Mammary epithelial cell (primary cell): ENCODE measurements at places on chromosomes 3 and 15. TPM values are rescaled to one million over a fixed set of nuclear protein-coding genes. Genes with fewer than 3 reads are reported as not detected.

COMMD4 gene
- 158 TPM for polyA plus RNA-seq

CLDND1 gene
- polyA plus RNA-seq, result 72.5 TPM

SEMA4B gene
- 85.9 TPM for polyA plus RNA-seq

FETUB gene
- 0.17 TPM for polyA plus RNA-seq

ZIC4 gene
- polyA plus RNA-seq, result not detected

SLC12A1 gene
- not detected for polyA plus RNA-seq

P3H2 gene
- 150 TPM for polyA plus RNA-seq

TNK2 gene
- 24.2 TPM for polyA plus RNA-seq

C3orf62 gene
- polyA plus RNA-seq, result 2.4 TPM

DNA sequence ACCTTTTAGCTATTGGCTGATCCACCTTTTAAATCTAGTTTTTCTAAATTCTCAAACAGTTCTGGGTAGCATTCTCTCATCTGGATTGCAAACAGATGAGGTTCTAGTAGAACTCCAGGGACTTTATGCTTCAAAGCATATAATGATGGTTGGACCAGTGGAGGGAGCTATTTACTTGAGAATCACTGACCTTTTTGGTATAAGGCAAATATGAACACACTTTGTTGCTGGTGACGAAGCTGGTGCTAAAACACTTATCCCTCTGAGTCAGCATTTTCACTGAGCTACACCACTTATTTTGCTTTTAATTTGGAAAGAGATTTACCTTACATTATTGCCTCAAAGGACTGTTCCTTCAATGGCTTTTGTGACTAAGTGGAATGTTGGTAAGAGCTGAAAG lies 58.6 kb upstream of the SLITRK3 start:
- DNase-seq, result no peak

DNA sequence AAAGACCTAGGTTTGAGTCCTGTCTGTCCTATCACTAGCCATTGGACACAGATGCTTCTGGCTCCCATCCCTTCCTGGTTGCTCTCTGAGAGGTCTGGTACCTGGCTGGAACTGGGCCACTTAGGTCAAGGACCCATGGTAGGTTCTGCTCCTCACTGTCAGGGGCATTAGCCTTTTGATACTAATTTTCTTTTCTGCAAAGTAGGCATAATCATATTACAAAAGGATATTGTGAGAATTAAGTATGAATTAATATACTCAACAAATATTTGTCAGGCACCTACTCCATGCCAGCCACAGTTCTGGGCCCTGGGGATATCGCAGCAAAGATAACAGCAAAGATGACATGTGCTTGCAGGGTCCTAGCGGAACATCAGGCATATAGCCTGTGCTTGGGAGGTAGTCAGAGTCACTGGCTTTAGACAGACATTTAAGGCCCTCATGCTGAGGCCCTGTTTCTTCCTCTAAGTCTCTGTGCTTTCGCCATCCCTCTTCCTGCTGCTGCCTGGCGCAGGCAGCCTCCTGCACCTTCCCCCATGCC lies 25.6 kb upstream of the LCTL start:
- DNase-seq, result no peak

GRCh38 chr15:68175526-68175925 lies 29.6 kb downstream of the CALML4 start:
- DNase-seq, result no peak

- DNase-seq, result no peak
Measured at GRCh38 chr15:82934100-82934880, 18.2 kb downstream of the HOMER2 start.

GRCh38 chr3:134718726-134719125 lies 67.9 kb upstream of the KY start:
- no peak for DNase-seq

DNA sequence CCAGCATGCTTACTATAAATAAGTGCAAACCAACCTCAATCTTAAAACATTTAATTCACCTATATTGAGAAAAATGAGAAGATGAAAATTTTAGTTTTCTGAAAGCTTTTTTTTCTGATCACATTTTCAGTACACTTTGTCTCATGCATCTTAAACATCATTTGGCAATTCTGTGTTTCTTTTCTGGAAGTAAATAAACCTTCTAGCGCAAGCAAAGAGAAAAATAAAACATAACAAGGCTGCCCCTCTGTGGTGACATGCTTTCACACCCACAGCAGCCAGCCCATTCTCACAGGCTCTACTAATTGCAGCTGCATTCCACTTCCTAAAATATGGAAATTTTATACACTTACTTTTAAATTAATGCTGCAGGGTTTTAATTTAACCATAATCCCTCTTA lies 90.1 kb downstream of the NEK10 start:
- DNase-seq, result no peak

- peak; percentile 26 for DNase-seq
Measured at GRCh38 chr3:143170676-143171075, 51.1 kb downstream of the CHST2 start.

- peak; percentile 39 for DNase-seq
Measured at GRCh38 chr3:55362210-55362960, 124.7 kb downstream of the WNT5A start.

DNA sequence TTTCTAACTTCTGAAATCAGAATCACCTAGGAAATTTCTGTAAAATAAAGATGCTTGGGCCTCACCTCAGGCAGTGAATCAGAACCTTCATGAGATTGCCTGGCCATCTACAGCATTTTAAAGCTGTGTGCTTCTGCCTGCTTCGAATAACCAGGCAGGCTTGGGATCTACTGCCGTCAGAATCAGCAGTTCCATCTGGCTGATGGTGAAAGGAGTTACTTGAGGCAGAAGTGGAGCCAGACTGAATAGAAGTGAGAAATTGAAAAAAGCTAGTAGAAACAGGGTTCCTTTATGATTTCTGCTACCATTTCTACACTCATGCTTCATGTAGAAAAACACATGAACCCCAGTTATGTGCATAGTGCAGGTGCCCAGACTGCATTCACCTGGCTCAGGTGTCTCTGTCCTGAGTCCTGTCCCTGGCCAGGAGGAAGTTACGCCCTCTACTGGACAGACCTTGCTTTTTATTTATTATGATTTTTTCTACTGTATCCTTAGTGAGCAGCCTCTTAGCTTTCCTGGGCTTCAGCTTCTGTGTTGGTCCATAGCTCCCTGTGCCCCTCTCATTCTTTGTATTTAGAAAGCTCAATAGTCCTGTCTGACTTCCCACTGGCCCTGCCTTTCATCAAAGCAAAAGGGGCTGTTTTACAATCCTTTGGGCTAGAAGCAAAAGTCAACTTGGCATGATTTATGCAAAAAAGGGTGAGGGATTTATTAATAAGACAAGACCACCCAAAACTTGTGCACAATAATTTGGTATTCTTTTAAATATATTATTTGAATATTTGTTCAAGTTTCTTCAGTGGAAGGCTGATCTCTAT lies 200.8 kb upstream of the GOLGA6L4 start:
- peak; percentile 38 for DNase-seq

DNA sequence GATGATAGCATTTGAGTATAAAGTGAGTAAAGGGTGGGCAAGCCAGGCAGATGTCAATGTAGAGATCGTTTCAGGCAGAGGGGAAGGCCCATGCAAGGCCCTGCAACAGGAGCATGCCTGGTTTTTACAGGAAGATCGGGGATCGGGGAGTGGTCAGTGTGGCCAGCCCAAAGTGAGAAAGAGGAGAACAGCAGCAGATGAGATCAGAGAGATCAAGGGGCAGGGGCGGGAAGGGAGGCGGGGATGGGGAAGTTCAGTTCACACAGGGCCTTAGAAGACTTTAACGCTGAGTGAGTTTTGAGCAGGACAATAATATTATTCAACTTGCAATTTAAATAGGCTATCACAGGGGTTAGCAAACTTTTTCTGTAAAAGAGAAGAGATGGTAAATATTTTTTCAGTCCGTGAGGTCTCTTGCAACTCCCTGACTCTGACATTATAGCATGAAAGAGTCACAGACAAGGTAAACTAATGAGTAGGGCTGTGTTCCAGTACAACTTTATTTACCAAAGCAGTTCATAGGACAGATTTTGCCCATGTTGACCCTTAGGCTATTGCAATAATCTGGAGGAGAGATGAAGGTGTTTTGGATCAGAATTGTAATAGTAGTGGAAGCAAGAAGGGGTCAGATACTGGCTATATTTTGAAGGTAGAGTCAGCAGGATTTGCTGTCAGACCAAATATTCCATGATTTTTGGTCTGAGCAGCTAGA lies 12.4 kb upstream of the CD47 start:
- no peak for DNase-seq

DNA sequence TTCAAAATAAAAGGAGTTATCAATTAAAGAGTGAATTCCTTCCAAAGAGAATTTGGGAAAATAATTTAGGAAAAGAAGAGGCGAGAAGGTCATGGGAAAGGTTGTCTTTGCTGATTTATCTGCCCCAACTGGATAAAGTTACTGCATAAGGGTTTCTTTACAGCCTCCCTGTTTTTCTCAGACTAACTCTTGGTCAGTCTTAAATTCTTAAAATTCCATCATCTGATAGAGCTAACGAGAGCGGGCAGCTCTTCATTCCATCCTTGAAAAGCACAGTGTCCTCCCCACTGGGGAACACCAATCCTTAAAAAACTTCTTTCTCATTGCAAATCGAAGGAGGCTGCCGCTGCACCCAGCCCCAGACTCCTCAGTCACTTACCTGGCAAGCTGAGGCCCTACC lies 107.2 kb downstream of the PGPEP1L start:
- no peak for DNase-seq

DNA sequence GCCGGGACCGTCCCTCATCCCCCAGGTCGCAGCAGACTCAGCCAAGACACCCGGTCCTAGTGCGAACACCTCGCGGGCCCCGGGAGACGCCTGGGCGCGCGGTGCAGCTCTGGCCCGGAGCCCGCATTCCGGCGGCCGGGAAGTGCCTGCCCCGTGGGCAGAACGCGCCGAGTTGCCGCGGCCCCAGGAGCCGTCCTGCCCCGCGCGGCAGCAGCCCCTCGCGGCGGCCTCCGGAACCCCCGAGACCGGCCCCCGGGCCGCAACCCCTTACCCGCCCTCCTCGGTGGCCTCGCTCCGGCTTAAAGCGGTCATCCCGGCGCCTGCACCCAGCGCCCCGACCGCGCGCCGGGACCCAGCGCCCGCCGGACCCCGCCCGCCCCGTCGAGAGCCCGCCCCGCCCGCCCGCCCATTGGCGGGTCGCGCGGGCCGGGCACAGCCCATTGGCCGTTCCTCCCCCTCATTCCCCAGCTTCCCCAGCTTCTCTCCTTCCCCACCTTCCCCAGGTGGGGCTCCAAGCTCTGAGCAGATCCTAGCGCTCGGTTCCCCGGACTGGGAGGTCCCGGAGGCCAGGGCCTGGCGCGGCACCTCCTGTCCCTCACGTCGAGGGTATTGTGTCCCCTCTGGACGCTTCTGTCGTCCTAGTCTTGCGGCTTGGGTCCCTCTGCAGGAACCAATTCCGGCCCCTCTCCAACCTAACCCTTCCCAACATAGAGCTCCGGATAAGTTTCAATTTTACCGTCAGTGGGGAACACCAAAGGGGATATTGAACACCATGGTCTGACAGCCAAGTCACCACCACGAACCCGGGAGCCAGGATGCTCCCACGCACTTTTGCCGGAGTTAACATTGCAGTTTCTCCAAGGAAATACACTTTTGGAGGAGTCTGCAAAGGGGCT lies at the start of gene GRAMD2A:
Gene GRAMD2A, minus strand, starts transcription at position 328 of the 896 bp plus-strand sequence.
- peak; percentile 80 for DNase-seq

DNA sequence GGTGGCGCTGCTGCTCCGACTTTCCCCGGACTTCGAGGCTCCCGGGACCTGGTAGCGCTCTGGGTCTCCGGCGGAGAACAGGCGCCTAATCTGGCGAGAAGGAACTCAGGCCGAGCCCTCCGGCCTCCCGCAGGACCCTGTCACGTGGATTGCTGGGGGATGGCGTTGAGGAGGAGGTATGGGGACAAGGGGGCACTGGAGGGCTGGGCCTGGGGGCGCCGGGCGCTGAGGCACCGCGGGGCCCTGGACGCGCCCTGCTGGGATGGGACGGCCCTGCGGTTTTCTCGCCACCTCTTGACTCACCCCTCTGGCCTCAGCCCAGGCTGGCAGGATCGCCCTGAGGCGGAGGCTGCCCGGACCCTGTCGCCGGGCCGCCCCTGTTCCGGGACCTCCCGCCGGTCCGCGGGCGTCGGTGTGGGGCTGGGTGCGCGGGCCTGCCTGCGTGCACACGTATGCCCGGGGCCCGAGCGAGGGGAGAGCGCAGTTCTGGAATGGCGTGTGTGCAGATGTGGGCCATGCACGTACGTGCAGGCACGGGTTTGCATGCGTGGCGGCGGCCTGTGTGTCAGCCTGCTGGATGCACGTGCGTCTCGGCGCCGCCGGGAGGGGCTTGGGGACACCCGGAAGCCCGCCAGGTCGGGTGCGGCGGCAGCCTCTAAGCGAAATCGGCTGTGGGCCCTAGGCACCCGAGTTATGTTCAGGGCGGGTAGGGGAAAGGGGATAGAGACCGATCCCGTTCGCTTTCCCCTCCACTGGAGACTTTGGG lies 752 bp downstream of the C15orf39 start:
- peak; percentile 68 for DNase-seq

- DNase-seq, result peak; percentile 66
Measured at GRCh38 chr3:149592758-149593240, 65.0 kb downstream of the WWTR1 start.

DNA sequence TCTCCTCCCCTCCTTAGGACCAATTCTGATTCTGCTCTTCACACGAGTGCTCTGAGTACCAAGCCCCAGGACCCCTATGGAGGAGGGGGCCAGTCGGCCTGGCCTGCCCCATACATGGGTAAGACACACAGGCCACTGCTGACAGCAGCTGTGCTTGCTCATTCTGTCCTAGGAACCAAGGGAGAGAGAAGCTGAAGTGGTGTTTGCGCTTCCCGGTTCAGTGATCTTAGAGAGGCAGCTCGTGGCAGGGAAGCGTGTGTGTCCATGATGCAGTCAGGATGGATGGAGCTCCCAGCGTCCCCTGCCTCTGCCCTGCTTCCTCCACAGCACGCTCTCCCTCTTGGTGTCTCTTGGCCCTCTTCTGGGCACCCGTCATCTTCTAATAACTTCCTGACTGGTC lies 77.6 kb downstream of the CRTC3 start:
- no peak for DNase-seq

DNA sequence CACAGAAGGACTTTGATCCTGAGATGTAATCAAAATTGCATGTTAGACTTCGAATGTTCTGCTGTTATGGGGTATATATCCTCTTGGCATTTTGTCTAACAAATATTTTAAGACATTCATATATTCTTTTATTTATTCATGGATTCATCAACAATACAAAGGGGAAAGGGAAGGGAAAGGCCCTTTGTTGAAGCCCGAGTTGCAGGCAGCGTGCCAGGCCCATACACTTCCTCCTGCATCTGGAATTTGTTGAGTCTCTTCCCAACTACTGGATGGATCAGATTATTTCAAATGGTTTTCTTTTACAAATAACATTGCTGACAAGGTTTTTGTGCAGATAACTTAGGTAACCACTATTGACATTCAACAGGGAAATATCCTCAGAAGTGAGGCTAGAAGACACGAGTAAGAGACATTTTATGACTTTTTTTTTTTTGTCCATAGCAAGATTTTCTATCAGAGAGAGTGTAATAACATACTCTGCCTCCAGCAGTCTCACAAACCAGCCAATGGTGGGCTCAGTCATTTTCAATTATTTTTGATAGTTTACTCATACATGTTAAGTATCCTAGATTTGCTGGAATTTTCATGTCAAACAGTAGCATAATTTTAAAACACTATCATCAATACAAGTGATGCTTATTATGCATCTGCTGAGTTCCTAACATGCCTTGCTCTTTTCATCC lies 94.3 kb downstream of the RPL39L start:
- no peak for DNase-seq
